ENCODE measurements at places on chromosomes 7 and 10. TPM values are rescaled to one million over a fixed set of nuclear protein-coding genes. Genes with fewer than 3 reads are reported as not detected.
A peak's percentile ranks its signal among the peaks of the same experiment; 100 is the strongest.

DNA sequence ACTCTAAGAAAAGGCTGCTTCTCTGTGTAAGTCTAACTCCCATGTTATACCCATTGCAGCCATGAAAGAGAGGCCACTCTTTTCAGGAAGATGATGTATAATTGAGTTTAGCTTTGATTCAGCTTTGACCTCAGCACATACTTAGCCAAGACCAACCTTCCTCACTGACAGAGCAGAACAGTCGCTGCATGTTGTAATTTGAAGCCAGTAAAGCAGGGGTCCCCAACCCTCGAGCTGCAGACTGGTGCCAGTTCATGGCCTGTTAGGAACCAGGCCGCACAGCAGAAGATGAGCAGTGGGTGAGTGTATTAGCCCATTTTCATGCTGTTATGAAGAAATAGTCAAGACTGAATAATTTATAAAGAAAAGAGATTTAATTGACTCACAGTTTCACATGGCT is 223.9 kb downstream of the GPR158 start:
- no peak overlapping the region for H3K27ac ChIP-seq
- H3K36me3 ChIP-seq, result no peaks in the 10 kb centered on the region
- DNase-seq, result no peak
- H3K4me1 ChIP-seq, result peaks cover 1% of the 10 kb centered on the region
- no peaks in the 10 kb centered on the region for H3K27me3 ChIP-seq

DNA sequence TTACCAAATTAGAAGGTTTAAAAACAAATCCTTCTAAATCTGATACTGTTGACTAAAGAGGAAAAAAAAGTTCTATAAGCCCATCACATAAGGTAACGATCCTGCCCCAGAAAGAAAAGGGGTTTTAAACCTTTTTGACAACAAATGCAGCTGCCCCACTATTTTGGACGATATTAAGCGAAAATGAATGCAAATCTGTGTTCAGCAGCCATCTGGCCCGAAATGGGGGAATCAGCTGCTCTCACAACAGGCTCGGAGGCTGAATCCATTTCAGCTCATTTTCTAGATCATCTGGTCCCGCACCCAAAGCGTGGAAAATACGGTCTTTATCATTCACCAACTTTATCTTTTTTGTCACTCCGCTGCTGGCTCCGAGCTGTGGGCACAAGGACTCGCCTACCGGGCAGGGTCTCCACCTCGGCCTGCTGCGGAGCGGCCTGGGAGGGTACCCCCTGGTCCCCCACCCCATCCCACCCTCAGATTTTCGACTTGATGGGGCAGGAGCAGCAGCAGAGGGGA is 2.4 kb upstream of the EBF3 start:
- H3K27ac ChIP-seq, result no peak overlapping the region
- peaks cover 25% of the 10 kb centered on the region for H3K4me1 ChIP-seq
- peaks cover 83% of the 10 kb centered on the region for H3K27me3 ChIP-seq
- no peak overlapping the region for H3K4me3 ChIP-seq
- H3K36me3 ChIP-seq, result no peaks in the 10 kb centered on the region

GRCh38 chr10:130737621-130738020 is 573.9 kb downstream of the TCERG1L start:
- no peak overlapping the region for H3K4me3 ChIP-seq
- H3K27ac ChIP-seq, result no peak overlapping the region
- H3K27me3 ChIP-seq, result peaks cover 31% of the 10 kb centered on the region
- DNase-seq, result peak; percentile 70
- no peaks in the 10 kb centered on the region for H3K36me3 ChIP-seq

- H3K27me3 ChIP-seq, result no peaks in the 10 kb centered on the region
- no peak overlapping the region for H3K4me3 ChIP-seq
- peaks cover 12% of the 10 kb centered on the region for H3K36me3 ChIP-seq
- peak overlapping the region; percentile 67 for H3K27ac ChIP-seq
Observed at GRCh38 chr10:79132681-79133381, 64.1 kb downstream of the ZMIZ1 start.

DNA sequence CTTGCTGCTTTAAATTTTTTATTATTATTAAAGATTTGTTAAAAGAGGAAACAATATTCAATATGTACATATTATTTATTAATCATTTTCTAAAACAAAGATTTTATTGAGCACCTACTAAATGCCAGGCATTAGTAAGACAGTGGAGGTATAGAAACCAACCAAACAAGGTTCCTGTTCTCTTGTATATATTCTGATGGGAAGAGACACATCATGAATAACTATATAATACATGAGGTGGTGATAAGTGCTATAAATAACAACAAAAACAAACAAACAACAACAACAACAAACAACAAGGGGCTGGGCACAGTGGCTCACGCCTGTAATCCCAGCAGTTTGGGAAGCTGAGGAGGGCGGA is 630 bp upstream of the LIPA start:
- peaks cover 2% of the 10 kb centered on the region for H3K36me3 ChIP-seq
- H3K27ac ChIP-seq, result no peak overlapping the region
- no peaks in the 10 kb centered on the region for H3K27me3 ChIP-seq
- peaks cover 8% of the 10 kb centered on the region for H3K4me1 ChIP-seq
- DNase-seq, result no peak
- no peak overlapping the region for H3K4me3 ChIP-seq

GRCh38 chr7:17301471-17302456 is 3.3 kb downstream of the AHR start:
- peak overlapping the region; percentile 23 for H3K4me3 ChIP-seq
- no peaks in the 10 kb centered on the region for H3K36me3 ChIP-seq
- peaks cover 41% of the 10 kb centered on the region for H3K4me1 ChIP-seq
- DNase-seq, result no peak

DNA sequence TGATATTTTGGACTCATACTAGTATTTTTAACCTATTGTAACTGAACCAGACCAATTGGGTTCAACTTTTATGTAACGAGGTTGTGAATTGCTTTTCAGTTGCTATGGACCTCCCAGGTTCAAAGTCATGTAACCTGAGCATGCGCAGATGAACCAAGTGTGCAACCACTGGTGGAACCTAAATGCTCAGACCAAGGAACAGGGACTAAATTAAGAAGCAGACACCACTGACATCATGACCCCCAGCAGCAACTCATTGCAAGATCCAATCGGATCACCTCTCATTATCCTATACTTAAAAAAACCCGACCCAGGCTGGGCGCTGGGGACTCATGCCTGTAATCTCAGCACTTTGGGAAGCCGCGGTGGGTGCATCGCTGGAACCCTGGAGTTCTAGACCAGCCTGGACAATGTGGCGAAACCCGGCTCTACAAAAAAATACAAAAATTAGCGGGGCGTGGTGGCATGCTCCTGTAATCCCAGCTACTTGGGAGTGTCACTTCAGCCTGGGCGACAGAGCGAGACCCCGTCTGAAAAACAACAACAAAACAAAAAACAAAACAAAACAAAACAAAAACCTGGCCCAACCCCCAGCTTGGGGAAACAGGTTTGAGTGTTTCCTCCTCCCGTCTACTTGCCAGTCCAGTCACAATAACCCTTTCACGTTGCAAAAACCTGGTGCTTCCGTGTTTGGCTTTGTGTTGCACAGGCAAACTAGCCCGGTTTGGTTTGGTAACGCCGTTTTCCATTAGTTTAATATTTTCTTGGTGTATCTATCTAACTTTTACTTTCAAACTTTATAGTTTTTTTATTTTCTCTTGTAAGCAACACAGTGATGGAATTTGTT is 11.3 kb upstream of the ZNF518A start:
- H3K4me1 ChIP-seq, result no peaks in the 10 kb centered on the region
- no peak for DNase-seq
- no peaks in the 10 kb centered on the region for H3K36me3 ChIP-seq
- H3K27me3 ChIP-seq, result peaks cover 6% of the 10 kb centered on the region
- H3K27ac ChIP-seq, result no peak overlapping the region
- H3K4me3 ChIP-seq, result no peak overlapping the region

DNA sequence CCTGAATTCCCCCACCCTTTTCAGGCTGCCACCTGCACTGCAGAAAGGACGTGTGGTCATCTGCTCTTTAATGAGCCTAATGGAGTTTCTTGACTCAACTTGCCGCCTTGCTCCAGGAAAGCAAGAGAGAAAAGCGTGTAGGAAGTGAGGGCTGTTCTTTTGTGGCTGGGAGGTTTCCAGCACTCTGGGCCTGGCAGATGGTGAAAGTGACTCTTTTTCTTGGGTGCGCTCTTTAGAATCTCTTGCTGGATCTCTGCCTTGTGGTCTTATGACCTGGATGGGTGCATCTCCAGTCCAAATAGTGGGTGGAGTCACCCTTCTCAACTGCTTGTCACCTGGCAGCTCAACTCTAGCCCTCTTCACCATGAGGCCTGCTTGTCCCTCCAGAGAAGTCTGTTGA is 244.0 kb downstream of the SORCS1 start:
- DNase-seq, result no peak
- H3K36me3 ChIP-seq, result no peaks in the 10 kb centered on the region
- H3K4me1 ChIP-seq, result no peaks in the 10 kb centered on the region
- no peak overlapping the region for H3K27ac ChIP-seq

DNA sequence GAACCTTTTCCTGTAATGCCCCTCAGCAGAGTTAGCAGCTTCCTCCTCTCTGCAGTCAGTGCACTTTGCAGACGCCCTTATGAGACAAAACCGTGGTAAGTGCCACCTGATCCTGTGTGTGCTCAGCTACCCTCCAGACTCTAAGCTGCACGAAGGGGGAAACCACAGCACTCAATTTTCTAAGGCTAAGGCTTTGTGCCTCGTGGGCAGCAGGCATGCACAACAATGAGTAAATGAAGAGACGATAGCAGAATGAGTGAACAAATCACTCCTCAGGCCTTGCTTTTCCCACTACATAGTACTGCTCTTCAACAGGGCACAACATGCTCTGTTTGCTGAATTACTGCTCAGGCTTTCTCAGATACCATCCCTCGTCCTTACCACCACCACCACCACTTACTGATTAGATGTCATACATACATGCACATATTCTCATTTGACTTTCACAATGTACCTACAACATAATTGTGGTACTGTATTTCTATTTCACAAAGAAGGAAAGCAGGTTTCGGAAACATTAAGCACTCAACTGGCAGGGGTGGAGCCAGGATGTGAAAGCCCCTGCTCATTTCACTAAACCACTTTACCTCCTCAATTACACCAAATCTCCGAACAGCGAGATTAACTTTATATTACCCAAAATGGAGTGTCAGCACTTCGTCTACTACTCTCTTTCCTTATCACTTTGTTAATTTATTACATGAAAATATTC is 85.4 kb downstream of the ICA1 start:
- DNase-seq, result no peak
- no peaks in the 10 kb centered on the region for H3K36me3 ChIP-seq
- H3K27ac ChIP-seq, result no peak overlapping the region

The DNAJC12 gene
- 9.3 TPM for total RNA-seq

The FZD1 gene
- total RNA-seq, result 15.3 TPM

The WNT8B gene
- total RNA-seq, result 0.60 TPM
